ENCODE measurements at places on chromosomes 16 and 17. TPM values are rescaled to one million over a fixed set of nuclear protein-coding genes. Genes with fewer than 3 reads are reported as not detected.

DNA sequence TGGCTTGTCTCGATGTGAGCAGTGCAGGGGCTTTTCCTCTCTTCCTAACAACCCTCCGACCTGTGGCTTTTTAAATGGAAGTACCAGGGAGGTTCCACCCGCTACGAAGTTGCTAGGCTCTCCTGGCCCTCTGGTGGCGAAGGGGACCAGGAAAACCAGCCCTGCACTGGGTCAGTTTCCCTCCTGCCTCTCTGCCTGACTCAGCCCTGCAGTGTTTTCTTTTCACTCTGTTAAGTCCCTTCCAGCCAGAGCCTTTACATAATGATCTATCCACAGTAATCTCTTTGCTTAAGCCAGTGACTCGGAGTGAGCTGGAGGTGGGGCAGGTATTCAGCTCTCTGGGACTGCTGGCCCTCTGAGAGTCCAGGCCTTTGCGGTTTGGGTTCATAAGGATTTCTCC is 331.3 kb upstream of the EEF2KMT start:
- no peak overlapping the region for H3K4me3 ChIP-seq
- DNase-seq: no peak
- H3K27ac ChIP-seq: no peak overlapping the region

- DNase-seq: no peak
- no peak within 1 kb of the TSS for H3K27ac ChIP-seq
- H3K4me3 ChIP-seq: no peak within 1 kb of the TSS
- no peaks in the 10 kb centered on the region for H3K4me1 ChIP-seq
These were observed at the start of gene SLFN14 for GRCh38 chr17:35560703-35561102. Gene SLFN14 (minus strand): TSS chr17:35560819. CDS start chr17:35558062, 2,757 bp downstream.

DNA sequence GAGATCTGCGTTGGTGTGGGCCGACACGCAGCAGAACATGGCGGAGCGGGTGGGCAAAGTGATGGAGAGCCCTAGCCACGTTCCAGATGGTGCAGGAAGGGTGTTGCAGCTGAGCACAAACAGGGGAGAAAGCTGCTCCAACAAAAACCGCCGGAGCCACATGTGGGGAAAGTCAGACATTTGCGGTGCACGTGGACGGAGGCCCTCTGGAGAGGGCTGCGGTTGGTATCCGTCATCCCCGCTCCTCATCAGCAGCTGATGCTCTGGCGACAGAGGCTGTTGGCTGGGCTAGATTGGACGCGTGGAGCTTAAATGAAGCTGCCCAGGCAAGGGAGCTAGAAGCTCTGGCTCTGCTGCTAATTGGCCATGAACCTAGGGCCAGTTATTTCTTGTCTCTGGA is 43.5 kb upstream of the ADCY9 start:
- no peaks in the 10 kb centered on the region for H3K4me1 ChIP-seq
- H3K27me3 ChIP-seq: no peaks in the 10 kb centered on the region
- no peaks in the 10 kb centered on the region for H3K36me3 ChIP-seq
- H3K27ac ChIP-seq: no peak overlapping the region

GRCh38 chr17:67747681-67748235 is 30.0 kb downstream of the NOL11 start:
- no peak overlapping the region for H3K4me3 ChIP-seq
- H3K27ac ChIP-seq: no peak overlapping the region
- no peaks in the 10 kb centered on the region for H3K27me3 ChIP-seq
- no peak for DNase-seq
- H3K4me1 ChIP-seq: no peaks in the 10 kb centered on the region

Gene AANAT
- not detected for total RNA-seq

Gene MGAT5B
- 0.73 TPM for total RNA-seq

Gene SOX9
- total RNA-seq: 16.6 TPM

Gene CCL16
- total RNA-seq: not detected
